ENCODE measurements at places on chromosomes 1 and 21.

DNA sequence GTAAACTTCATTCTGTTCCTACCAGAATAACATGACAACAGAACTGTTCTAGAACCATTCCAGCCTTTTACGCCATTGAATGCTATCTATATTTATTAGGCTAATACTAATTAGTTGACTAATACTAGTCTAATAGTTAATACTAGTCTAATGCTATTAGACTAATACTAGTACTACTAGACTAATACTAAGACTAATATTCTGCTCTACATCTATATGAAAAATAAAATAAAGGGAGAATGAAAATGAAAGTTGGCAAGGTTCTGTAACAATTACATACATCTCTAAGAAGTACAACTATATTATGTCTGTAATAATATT is 40.9 kb upstream of the LRRC8B start:
- no peak for DNase-seq

GRCh38 chr21:46139686-46140085 is 15.7 kb downstream of the FTCD start:
- DNase-seq, result no peak

DNA sequence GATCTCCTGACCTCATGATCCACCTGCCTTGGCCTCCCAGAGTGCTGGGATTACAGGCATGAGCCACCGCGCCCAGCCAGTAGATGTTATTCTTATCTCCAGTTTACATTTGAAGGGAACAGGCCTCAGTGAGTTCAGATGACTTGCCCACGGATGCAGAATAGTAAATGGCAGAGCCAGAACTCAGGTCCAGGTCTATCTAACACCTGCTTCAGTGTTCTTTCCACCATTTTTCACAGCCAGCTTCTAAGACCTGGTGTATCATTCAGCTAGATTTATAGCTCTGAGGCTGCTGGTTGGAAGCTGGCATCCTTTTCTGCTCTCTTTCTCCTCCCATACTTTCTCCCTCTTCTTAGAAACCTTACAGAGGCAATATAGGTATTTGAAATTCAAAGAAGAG is 10.8 kb downstream of the FABP3 start:
- no peak for DNase-seq

DNA sequence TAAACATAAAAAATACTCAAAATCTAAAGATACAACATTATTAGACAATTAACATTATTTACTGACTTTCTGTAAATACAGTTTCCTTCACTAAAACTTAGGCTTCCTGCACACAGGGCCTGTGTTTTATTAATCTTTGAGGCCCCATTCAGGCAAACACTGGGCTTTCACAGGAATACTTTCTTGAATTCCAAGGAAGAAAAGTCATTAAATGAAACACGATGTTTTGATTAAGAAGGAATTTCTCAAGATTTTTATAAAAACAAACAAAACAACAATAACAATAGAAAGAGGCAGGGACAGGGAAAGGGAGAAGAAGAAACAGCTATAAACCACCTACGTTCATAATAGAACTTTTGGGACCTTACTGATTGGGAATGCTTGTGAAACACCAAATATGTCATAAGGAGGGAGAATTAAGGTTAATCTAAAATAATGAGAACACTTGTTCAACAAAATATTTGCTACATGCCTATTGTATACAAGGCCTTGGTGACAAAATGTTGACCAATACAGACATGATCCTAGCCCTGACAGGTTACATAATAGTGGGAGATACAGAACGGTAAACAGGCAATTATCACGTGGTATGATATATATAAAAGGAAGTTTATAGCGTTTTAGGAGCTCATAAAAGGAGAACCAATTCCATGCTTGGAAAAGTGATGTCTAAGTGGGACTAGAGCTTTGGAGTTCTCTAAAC is 3.6 kb downstream of the DDAH1 start:
- DNase-seq, result no peak

DNA sequence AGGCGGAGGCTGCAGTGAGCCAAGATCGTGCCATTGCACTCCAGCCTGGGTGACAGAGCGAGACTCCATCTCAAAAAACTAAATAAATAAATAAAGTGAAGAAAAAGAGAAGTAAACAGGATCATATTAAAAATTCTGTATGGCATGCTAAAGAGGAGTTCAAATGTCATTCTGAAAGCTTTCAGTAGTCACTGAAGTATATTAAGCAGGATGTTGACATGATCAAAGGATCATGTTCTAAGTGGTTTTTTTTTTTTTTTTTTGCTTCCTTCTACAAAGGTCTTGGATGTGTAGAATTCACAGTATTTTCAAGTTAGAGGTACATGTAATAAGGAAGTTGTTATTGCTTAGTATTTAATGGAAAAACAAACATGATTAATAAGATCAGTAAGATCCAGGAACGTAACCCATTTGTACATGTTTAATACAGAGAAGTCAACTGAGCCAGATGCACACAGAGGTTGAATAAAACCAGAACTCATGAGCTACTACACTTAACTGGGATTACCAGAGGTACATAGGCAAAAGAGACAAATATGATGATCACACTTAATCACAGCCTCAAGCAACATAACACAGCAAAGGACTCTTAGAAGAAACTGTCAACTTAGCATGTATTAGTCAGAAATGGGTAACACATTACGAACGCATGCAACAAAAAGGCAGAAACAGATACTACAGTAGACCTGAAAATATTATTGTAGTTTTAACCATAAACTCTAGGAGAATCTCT is 12.2 kb downstream of the CDC42BPA start:
- no peak for DNase-seq

GRCh38 chr1:2988256-2988655 is 33.0 kb upstream of the ACTRT2 start:
- no peak for DNase-seq

GRCh38 chr1:17089506-17089905 is 29.7 kb downstream of the PADI2 start:
- no peak for DNase-seq

DNA sequence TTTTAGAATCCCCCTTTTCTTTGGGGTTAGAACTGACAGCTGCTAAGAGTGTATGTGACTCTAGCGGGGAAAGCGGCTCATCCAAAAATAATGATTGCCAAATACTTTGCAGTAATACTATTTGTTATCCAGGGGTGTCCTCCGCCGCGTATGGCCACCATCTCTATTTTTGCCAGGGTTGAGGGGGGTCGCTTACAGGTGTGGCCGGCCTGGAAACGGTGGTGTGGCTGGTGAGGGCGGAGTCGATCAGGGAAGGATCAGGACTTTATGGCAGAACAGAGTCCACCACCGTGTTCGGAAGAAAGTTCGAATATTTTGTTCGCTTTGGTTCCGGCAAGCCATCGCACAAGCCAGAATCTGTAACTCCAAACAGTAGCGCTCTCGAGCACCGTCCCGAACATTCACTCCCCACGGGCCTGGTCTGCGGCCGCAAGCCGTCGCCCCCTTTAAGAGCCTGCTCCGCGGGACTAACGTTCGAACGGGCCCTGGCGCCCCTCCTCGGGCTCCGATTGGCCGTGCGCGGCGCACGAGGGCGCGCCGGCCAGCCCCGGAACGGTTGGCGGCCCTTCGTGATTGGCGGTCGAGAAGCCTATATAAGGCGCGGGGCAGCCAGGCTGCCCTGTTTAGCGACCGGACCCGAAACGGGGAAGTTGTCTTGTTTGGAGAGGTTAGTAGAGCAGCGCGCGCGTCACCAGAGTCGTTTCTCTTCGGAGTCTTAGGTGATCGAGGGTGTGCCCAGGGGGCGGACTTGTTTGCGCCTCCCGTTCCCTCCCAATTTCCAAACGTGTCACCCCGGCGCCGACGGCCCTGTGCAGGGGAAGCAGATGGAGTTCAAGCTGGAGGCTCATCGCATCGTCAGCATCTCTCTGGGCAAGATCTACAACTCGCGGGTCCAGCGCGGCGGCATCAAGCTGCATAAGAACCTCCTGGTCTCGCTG is at the start of gene IER5:
Gene IER5, plus strand, starts transcription at position 622 of the 938 bp plus-strand sequence. Its CDS starts 203 bp downstream, at position 825.
- DNase-seq, result peak; percentile 96

DNA sequence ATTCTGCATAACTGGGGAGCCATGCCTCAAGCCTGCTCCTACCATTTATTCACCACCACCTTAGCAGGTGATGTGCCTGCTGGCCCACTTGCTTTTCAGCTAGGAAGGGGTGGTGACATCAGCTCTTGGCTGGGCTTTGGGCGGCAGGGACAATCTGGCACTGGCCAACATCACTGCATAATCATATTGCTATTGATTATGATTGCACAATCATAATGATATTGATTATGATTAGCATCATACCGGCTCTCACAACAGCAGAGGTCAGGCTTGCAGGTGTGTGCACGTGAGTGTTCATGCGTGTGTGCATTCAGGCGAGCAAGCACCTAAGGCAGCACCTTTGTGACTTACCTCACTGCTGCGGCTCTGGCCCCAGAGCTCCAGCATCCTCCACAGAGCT is 273.8 kb downstream of the AJAP1 start:
- no peak for DNase-seq

- no peak for DNase-seq
Observed at GRCh38 chr1:226649780-226650179, 89.3 kb downstream of the ITPKB start.

GRCh38 chr1:168801032-168801745 is 72.2 kb upstream of the DPT start:
- no peak for DNase-seq

DNA sequence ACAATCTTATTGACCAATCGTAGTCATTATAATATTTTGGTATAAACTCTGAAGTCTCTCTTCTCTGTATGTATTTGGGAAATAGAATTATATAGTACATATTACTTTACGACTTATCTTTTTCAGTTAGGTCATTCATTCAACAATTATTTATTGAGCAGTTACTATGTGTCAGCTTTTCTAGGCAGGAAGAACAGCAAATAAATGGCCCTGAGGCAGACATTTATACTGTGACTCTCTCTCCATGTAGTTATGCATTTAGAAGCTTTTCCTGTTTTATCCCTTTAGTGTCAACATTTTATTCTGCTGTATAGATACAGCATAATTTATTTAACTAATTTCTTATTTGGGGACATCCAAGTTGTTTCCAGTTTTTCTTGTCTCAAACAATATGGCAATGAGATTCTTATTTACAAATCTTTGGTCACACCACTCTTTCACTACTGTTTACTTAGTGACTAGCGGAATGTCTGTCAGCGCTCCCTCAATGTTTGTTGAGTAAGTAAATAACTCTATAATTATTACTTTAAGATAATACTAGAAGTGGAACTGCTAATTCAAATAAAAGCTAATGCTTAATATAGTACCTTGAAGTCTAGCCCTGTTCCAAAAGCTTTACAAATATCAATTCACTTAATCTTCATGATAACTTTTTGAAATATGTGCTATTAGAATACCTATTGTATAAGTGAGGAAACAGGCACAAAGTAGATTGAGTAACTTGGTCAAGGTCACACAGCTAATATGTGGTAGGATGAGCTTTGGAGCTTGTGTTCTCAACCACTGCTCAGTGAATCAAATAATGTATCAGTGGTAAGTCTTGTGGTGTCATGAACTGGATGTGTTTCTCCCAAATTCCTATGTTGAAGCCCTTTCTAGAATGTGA is 465.6 kb downstream of the SIPA1L2 start:
- no peak for DNase-seq

DNA sequence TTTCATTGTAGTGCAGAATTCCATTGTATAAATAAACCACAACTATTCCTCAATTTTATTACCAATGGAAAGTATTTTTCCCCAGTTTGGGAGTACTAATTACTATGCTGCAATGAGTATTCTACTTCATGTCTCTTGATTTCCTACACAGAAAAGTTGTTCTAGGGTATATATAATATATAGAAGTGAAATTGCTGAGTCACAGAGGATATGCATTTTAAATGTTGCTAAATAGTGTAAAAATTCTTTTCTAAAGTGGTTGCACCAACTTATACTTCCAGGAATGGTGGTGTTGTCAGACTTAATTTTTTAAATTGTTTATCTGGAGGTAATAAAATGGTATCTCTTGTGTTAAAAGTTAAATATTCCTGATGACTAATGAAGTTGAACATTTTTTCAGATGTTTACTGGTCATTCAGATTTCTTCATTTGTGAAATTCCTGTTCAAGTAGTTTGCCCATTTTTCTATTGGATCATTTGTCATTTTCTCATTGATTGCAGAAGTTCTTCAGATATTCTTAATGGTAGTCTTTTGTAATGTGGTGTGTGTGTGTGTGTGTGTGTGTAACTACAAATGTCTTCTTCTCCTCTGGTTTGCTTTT is 19.1 kb upstream of the MYOG start:
- DNase-seq, result no peak

GRCh38 chr21:37564341-37564923 is 197.9 kb downstream of the DYRK1A start:
- DNase-seq, result peak; percentile 93

- no peak for DNase-seq
Observed at GRCh38 chr1:185520188-185520920, 203.3 kb upstream of the IVNS1ABP start.

- no peak for DNase-seq
Observed at GRCh38 chr1:19087017-19087736, 122.9 kb downstream of the UBR4 start.

GRCh38 chr1:9651220-9651564 is 339 bp upstream of the PIK3CD start:
- DNase-seq, result no peak

- DNase-seq, result no peak
Observed at GRCh38 chr1:99595041-99595440, 50.9 kb upstream of the PALMD start.
